KG1 (cell line): ENCODE measurements at places on chromosomes 3 and 15.

- no peak for DNase-seq
Measured at GRCh38 chr3:150495149-150495548, 51.1 kb downstream of the SERP1 start.

- DNase-seq = no peak
Measured at GRCh38 chr3:15433531-15433930, 6.1 kb downstream of the EAF1 start.

- DNase-seq = no peak
Measured at GRCh38 chr15:25173241-25174028, 218.6 kb downstream of the SNRPN start.

GRCh38 chr3:6721491-6721890, 139.4 kb upstream of the GRM7 start:
- DNase-seq = no peak

- peak; percentile 17 for DNase-seq
Measured at GRCh38 chr3:20060974-20061685, 20.9 kb downstream of the KAT2B start.

GRCh38 chr3:162211470-162211869, 714.9 kb downstream of the OTOL1 start:
- no peak for DNase-seq

DNA sequence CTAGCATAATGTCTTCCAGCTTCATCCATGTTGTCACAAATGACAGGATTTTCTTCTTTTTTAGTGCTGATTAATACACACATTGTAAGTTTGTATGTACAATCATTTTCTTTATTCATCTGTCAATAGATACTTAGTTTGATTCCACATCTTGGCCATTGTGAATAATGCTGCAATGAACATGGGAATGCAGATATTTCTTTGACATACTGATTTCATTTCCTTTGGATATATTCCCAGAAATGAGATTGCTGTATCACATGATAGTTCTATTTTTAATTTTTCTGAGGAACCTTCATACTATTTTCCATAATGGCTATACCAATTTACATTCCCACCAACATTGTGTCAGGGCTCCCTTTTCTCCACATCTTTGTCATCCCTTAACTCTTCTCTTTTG, 117.9 kb downstream of the MEIS2 start:
- no peak for DNase-seq

- DNase-seq = no peak
Measured at GRCh38 chr3:36992806-36993325, at the start of gene EPM2AIP1. TSS of gene EPM2AIP1 (minus strand) at chr3:36993131. CDS start at chr3:36993077, 54 bp downstream.

- peak; percentile 40 for DNase-seq
Measured at GRCh38 chr3:10242182-10243065, 5.8 kb upstream of the TATDN2 start.

GRCh38 chr15:71380345-71380744, 265.1 kb downstream of the THSD4 start:
- no peak for DNase-seq

DNA sequence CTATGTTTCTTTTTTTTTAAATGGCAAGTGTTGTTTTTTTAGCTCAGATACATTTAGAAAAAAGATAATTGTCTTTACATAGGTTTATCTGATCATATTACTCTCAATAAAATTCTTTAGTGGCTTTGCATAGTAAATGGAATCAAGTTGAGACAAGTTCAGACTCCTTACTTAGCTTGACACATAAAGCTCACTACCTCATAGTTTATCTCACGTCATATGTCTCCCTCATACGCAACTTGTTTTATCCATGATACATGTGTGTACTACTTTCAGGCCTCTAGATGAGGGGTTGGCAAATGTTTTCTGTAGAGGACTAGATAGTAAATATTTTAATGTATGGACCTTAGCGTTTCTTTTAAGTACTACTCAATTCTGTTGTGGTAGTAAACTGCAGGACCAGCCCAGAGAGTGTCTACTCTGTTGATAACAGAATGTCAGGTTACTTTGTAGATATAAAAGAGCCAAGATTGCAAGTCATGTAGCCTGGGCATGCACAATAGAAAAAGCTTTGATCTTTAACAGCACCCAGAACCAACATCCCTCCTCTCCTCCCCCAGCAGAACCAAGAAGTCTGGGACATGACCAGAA, 28.2 kb upstream of the MGA start:
- DNase-seq = no peak

- DNase-seq = no peak
Measured at GRCh38 chr3:35639254-35640186, at the start of gene ARPP21. TSS of gene ARPP21 (plus strand) at chr3:35639525. CDS start at chr3:35681752, 42,227 bp downstream.

GRCh38 chr15:68783226-68784058, 37.3 kb downstream of the ANP32A start:
- no peak for DNase-seq

DNA sequence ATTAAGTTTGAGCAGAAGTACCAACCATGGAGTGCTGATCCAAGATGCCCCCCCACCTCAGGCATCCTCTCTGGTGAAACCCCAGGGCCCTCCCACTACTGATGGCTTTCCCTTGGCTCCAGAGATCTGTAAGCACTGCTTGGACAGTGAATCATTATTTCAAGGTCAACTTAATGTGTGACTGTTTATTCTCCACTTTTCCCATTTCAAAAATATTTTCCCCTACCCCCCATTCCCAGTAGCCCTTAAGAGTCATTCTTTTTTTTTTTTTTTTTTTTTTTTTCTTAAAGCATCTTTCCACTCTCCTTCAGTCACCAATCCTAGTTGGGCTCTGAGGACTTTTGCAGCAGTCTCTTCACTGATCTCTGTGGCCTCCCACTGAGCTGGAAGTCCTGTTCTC, 82.6 kb downstream of the PCCB start:
- DNase-seq = no peak

- DNase-seq = no peak
Measured at GRCh38 chr3:12518261-12519028, 26.9 kb downstream of the MKRN2OS start.

- no peak for DNase-seq
Measured at GRCh38 chr3:194169595-194169994, 33.6 kb downstream of the HES1 start.

GRCh38 chr3:44926921-44927320, 49.1 kb downstream of the ZDHHC3 start:
- no peak for DNase-seq

- DNase-seq = no peak
Measured at GRCh38 chr3:72035606-72036005, 250.7 kb upstream of the PROK2 start.

- no peak for DNase-seq
Measured at GRCh38 chr15:86735247-86736040, 655.8 kb downstream of the AGBL1 start.

GRCh38 chr15:83207660-83208366, at the start of gene HDGFL3:
TSS of gene HDGFL3 (minus strand) at chr15:83207823. CDS start at chr15:83207414, 409 bp downstream.
- DNase-seq = no peak

DNA sequence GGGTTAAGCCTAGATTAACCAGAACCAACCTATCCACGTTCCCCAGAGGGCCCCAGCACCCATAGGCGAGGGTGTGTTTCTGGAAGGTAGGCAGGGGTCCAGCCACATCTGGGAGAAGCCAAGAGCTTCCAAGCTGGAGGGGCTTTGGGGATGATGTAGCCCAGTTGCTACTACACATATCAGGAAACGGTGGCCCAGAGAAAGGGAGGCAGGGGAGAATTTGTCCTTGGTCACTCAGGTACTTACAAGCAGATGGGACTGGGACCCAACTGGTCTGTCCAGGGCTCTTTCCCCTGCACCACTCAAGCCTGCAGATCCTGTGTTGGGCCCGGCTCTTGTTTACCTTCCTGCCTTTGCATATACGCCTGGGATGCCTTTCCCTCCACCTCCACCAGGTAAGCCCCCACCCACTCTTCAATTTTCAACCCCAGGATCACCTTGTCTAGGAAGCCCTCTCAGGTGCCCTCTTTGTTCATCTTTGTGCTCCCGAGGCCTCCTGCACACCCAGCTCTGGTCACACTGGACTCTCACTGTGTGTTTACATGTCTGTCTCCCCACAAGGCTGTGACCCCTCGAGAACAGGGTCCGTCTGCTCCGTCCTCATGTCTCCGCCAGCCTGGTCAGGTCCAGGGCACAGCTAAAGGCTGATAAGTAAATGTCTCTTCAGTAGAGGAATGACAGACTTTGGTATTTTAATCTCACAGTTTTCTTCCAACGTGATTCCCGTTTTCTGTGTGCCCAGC, 204.4 kb upstream of the LINGO1 start:
- no peak for DNase-seq

DNA sequence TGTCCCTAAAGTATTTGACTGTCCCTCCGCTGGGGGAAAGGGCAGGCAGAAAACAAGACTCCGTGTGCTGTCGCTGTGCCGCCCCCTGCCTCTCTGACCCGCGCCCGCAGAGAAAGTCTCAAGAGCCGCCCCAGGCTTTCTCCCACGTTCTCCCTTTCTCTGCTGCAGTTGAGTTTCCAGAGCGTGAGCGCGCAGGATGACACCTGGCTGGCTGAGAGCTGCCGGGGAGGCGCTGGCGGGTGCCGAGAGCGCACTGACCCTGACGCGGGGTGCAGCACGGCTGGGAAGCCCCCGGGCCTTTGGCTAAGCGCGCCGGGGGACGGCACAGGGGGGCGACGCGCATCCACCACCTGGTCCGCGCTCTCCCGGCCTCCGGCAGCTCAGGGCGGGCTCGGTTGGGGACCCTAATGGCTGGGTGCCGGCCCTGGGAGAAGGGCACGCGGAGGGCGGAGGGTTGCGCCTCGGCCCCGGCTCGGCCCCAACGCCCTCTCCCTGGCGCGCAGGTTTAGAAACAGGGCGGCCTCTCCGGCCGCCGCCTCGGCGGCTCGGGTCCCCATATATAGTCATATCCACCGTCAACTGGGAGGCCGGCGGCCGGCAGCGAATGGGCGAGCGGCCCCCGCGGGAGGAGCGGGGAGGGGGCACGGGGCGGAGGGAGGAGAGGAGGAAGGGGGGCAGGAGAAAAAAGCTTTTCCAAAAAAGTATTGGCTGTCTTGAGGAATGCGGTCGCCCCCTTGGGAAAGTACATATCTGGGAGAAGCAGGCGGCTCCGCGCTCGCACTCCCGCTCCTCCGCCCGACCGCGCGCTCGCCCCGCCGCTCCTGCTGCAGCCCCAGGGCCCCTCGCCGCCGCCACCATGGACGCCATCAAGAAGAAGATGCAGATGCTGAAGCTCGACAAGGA, at the start of gene TPM1:
Gene TPM1, plus strand, starts transcription at position 774 of the 903 bp plus-strand sequence. Its CDS starts 83 bp downstream, at position 857.
- no peak for DNase-seq

- no peak for DNase-seq
Measured at GRCh38 chr3:69445024-69445423, 59.1 kb upstream of the FRMD4B start.

DNA sequence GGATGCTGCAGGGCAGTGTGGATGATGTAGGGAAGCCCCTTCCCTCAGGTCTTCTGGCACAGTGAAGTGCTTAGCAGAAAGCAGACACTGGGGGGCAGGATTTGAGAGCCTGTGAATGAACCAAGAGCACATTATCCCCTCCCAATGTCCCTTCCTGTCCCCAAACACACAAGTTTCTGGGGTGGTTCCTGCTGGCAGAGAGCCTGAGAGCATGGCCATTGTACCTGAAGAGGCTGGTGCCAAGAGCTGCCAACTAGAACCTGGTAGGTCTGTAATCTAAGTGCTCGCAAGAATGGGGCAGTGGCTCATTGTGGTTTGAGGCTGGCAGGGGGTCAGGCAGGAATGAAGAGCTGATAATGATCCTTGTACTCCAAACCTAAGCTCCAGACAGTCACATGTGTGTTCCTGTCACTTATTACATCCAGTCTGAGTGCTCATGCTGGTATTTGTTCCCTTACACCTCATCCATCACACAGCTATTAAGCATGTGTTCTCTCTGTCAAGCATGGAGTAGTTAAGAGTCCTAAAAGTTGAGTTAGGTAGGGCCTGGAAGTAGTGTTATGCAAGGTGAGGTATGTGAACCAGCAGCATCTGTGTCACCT, 6.7 kb upstream of the CCR1 start:
- no peak for DNase-seq

GRCh38 chr3:16224325-16224724, 40.4 kb downstream of the DPH3 start:
- no peak for DNase-seq

DNA sequence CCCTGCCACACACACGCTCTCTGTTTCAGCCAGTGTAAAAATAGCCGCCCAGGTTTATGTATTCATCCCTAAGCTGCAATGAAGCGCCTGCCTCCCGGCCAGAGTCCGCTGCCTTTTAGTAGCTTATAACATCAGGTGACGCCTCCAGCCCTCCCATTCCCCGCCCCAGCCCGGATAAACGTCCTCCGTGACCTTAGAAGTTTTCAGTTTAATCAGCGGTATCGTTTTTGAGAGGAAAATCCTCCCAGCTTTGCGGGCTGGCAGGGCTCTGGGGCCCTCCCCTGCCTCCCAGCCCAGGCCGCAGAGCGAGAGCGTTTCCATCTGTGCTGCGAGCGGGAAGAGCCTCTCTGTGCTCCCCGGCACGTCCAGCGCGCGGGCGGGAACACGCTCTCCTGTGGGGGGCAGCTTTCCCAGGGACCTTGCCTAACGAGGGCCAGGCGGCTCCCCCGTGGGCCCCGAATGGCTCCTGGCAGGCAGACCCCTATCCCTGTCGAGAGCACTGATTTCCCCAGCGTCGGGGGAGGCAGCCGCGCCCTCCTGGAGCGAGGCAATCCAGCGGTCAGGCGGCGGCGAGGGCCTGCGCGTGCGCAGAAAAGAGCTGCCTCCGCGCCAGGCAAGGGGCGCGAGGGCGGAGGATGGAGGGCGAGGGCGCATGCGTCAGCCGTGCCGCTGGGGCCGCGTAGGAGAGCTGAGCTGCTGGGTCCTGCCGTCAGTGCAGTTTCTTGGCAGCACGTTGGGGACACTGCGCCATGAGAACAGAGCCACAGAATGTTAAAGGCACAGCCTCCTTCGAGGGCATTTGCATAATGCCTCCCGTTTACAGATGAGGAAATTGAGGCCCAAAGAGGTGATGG, 71.1 kb downstream of the CCNL1 start:
- no peak for DNase-seq

DNA sequence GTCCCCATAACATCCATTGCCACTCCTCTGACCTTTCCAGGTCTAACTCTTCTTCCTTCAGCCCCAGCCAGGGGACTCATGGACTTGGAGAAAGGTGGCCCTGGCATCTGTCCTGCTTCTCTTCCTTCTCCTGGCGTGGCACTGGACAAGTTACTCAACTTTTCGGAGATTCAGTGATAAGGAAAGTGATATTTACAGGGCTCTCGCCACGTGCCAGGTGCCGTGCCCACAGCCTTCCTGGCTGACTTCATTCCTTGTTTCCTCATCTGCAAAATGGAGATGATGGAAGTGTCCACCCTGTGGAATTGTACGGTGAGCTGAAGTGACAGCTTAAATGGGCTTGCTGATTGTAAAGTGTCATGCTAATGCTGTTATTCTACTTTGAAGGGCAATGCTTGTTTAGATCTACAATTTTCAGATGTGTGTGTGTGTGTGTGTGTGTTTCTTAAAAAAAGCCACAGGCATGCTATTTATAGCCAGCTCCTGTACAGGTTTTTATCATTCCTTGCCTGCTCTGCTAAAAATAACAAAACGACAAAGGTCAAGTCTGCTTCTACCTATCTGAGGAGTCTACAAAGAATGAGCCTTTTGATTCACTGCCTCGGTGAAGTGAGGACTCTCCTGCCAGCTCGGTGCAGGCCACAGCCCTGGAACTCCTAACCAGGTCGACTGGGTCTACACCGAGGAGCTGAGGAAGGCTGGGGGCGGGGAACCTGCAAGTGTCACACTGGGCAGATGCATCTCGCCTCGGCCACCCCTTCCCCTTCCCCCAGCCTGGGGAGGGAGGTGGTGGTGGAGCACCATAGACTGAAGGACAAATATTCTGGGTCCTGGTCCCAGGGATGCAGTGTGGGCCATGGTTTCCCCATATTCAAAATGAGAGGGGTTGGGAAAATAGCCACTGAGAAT, 11.4 kb upstream of the ATP2B2 start:
- no peak for DNase-seq

GRCh38 chr15:88657326-88658069, 18.7 kb downstream of the ISG20 start:
- DNase-seq = no peak
